Activated CD4-positive, alpha-beta T cell treated with anti-CD3 and anti-CD28 coated beads, Interleukin-2, amount 10 ng/mL, durations not matched to agents 7 days and 5 days (primary cell): ENCODE measurements at places on chromosomes 2 and 18. TPM values are rescaled to one million over a fixed set of nuclear protein-coding genes. Genes with fewer than 3 reads are reported as not detected.

DNA sequence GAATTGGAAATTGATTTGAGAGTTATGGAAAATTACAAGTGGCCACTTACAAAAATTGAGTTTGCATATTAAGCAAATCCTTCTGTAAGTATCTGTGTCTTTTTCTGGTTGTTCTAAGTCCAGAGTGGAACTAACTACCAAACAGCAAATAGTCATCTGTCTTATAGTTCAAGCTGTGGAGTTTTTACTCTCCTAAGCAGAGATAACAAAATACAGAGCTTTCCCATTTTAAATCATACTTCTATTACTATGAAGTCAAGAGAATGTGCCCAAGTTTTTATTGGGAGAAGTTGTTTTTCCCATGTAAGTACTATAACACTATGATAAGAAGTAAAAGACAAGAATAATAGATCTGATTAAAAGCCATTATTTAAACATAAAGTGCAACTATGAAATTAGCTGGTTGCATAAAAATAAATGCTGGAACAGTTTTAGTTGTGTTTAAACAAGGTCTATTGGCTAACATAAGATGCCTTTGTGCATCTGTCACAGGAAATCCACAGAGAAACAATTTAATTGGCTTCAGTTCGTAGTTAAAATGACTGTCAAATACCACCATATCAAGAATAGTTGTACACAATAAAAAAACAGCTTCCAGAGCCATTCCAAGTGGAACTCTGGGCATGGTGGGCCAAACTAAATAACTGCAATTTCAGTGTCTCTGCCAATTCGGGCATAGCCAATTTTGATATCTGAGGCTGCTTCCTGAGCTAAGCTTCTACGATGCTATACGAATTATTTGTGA lies 1467.4 kb upstream of the NXPH2 start:
- no peak for DNase-seq

DNA sequence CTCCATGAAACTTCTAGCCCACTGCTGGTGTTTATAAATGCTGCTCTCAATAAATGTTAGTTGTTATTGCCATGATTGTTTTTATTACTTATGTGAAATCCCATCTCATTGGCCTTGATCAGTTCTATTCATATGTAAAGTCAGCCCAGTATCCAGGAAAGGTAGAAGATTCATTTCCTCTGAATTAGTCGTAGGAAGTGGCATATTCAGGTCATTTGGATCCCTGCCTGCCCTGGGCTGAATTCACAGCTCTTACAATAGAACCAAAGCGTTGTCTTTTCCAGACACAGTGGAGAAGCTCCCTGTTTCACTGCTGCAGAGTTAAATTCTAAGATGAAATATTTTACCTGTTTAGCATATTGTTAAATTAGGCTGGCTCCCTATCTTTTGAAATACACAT lies 70.3 kb downstream of the MAIP1 start:
- DNase-seq: no peak

DNA sequence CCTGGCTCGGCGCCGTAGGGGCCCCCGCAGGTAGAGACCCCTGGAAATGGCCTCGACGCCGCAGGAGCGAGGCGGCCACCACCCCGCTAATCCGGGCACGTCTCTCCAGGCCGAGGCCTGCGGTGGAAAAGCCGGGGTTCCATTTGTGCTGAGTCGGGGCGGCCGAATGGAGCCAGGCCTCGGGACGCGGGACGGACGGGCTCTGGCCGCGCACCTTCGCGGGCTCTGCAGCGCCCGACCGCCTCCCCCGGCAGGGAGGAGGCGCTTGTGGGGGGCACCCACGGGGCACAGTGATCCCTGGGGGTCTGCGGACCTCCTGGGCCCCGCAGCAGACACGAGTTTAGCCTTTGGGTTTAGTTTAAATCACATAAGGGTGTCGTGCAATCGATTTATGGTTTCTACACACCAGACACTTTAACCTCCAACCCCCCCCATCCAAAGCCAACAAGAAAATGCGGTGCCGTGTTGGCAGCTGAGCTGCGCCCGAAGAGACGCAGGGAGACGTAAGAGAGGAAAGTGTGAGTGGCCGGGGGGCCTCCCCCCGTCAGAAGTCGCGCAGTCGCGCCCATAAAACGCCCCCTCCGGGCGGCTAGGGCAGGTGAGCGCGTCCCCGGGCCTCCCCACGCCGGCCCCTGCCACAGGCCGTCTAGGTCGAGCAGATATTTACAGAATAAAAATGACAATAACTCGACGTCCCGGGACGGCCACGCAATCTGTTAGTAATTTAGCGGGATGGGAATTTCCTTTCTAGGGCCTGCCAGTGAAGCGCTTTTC lies 1.0 kb upstream of the NFATC1 start:
- DNase-seq: peak; percentile 36

DNA sequence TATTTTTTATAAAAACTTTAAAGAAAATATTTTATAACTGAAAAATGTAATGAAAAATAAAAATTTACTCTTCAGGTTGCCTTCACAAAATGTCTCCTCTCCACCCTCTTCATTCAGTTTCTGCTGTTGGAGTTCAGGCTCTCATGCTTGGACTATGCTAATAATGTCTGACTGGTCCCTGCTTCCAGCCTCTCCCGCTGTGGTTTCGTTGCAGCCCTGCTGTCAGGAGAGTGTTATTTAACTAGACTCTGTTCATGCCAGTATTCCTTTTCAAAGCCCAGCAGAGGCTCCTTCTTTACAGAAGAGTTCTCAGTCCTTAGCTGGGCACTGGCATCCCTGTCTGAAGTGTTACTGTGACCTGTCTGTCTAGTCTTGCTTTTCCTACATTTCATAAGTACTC lies 40.4 kb downstream of the CLIP4 start:
- DNase-seq: no peak

- no peak for DNase-seq
Observed at GRCh38 chr2:202141329-202141947, 68.4 kb downstream of the KIAA2012 start.

The ZBTB7C gene
- 0.15 TPM for total RNA-seq

GRCh38 chr18:8799596-8800441 lies 94.5 kb downstream of the MTCL1 start:
- DNase-seq: no peak

- DNase-seq: no peak
Observed at GRCh38 chr18:49546719-49547273, 15.1 kb upstream of the LIPG start.

The SLC35F6 gene
- total RNA-seq: 20.2 TPM

GRCh38 chr2:27946530-27947060 lies 56.1 kb downstream of the BABAM2 start:
- no peak for DNase-seq

DNA sequence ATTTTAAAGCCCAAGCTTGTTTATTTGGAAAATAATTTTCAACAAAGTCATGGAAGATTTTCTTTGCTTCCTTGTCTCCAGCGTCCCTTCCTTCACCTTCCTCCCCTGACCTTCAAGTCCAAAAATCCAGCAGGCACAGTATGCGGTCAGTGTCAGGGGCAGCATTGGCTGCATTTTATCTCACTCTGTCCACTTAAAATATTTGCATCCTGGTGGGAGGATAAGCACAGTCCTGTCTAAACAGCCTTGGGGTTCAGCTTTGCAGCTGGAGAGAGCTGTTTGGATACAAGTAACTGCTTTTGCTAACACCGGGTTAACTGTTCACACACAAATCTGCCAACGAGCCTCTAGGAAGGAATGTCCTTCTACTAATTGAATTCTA lies 318.1 kb downstream of the PDE11A start:
- DNase-seq: no peak

DNA sequence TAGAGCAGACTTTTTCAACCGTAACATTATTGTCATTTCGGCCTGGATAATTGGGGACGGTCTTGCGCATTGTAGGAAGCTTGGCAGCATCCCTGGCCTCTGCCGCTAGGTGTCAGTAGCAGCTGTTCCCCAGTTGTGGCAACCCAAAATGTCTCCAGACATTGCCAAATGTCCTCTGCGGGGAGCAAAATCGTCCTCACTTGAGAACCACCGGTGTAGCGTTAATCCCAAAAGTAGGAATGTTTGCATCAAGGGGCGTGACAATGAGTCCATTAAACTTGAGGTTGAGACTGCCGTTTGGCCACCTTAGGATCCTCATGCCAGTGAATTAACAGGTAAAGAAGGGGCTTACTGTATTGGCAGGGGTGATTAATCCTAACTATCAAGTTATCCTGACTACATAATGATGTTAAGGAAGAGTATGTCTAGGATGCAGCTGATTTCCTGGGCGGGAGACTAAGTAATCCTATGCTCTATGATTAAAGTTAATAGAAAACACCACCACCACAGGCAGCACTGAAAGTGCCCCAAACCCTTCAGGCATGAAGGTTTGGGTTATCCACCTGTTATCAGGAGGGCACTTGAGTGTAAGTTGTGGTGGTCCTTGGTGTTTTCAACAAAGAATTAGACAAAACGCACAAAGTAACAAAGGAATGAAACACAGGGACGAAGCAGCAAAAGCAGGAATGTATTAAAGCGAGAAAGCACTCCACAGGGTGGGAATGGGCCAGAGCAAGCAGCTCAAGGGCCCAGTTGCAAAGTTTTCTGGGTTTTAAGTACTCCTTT lies 4.9 kb upstream of the ZC3H8 start:
- DNase-seq: peak; percentile 89

GRCh38 chr2:42770288-42771131 lies 6.6 kb upstream of the OXER1 start:
- no peak for DNase-seq

- DNase-seq: no peak
Observed at GRCh38 chr18:76955524-76956170, 133.3 kb downstream of the ZNF236 start.

DNA sequence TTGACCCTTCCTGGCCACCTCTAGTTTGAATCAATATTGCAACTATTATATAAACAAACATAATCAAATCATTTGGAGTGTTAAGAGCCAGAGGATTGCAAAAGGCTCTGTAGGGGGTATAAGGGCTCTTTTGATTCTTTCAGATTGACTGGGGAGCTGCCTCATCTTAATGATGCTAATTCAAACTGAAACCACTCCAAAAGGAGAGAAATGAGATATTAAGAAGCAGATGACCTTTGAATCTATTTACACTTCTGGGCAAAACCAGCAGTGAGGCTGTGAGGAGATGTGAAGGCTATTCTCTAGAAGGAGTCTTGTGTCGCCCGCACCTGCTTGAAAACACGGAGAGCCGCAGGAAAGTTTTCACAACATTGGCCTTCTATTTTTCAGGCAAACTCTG lies 311.2 kb upstream of the CRIM1 start:
- DNase-seq: no peak

DNA sequence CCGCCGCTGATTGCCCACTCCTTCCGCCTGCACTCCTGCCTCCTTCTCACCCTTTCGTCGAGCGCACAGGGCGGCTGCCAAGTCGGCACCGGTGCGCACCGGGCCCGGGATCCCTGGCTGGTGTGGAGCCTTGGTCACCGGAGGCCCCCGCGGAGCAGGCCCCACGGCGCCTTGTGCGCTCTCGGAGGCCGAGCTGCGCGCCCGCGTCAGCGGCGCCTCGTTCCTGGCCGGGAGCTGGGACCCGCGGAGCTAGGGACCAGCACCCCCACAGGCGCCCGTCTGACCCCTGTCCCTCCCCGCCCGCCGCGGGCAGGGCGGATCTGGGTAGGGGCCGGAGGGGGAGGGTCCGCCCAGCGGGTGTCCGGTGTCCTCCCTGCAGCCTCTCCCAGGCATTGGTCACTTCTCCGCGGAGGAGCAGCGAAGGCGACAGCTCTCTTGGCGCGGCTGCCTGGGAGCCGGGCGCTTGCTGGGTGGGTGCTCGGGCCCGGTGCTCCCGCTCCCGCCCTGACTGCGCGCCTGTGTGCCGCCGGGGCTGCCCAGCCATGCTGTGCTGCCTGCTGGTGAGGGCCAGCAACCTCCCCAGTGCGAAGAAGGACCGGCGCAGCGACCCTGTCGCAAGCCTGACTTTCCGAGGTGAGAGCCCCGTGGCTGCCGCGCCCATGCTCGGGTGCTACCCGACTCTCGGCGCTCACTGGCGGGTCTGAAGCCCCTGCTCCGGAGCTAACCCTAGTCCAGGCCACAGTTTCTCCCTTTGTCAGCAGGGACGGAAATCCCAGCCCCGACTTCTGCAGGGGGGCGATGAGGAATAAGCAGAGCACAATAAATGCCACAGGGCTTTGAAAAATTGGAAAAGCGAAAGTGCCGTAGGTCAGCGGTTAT lies 13.2 kb downstream of the DYSF start:
- no peak for DNase-seq

- no peak for DNase-seq
Observed at GRCh38 chr18:50706651-50707050, 113.2 kb downstream of the MRO start.

- no peak for DNase-seq
Observed at GRCh38 chr18:44598514-44598913, 82.2 kb upstream of the SETBP1 start.

DNA sequence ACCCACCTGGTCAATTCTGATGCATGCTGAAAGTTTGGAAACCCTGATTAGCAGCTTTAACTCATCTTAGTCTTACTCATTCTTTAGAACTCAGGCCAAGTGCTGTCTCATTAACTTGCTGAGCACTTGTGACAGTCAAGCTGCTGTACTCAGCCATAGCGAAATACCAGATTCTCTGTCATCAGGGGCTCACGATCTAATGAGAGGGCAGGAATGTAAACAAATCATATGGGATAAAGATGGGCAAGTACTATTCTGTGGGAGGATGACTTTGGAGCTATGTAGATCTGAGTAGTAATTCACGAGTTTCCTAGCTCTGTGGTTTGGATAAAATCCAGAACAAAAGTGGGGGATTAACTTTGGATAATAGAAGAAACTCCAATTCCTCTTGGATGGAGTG lies 376.6 kb downstream of the HRH4 start:
- DNase-seq: no peak

DNA sequence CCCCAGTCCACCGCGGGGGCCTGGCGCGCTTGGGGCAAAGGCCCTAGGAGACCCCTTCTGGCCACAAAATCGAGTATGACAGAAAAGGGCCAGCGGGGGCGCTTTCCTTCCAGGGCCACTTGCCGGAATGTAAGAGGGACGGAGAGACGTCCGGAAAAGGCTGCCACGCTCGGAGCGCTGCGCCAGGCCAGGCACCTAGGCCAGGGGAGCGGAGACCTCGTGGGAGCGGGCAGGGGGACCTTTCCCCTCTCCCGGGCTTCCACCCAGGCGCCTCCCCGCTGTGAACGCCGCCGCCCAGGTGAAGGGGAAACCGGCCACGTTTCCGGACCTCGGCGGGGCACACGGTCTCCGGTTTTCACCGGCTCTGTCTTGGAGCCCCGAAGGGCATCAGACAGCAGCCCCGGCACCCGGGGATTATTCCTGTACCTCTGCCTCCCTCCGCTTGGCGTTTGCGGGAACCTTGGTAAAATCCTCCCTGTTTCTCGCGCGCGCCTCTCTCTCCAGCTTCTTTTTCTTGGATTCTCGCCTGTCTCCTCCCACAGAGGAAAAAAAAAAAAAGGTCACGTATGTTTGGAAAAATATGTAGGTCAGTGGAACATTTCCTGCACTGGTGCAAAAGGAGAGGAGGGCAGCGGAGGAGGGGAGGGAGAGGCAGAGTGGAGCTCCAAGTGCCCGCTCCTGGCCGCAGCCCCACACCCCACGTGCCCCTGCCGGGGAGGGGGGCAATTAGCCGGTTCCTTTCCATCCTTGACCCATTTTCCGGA lies 1.2 kb upstream of the NPAS2 start:
- DNase-seq: peak; percentile 9

The SLC30A3 gene
- 0.23 TPM for total RNA-seq

DNA sequence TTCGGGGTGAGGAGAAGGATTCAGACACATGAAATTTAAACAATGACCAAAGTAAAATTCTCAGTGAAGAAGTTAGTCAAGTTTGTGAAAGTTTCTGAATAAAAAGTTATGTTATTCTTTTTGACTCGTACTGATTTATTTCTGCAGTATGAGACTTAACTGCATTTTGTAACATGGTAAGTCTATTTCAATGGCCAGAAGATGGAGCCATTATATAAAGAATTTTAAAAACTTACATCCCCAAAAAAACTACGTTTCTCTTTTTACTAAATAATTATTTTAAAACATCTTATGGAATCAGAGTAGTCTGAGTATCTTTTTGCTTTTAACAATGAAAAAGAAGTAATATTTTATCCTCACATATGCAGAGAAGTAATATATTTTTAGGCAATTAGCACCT lies 51.4 kb upstream of the SCN1A start:
- no peak for DNase-seq
